ENCODE measurements at places on chromosomes 7 and 10.
A peak's percentile ranks its signal among the peaks of the same experiment; 100 is the strongest.

- no peak for DNase-seq
Observed at GRCh38 chr10:132921086-132921485, 21.3 kb downstream of the CFAP46 start.

- peak; percentile 19 for DNase-seq
Observed at GRCh38 chr10:12635127-12635541, 285.8 kb downstream of the CAMK1D start.

DNA sequence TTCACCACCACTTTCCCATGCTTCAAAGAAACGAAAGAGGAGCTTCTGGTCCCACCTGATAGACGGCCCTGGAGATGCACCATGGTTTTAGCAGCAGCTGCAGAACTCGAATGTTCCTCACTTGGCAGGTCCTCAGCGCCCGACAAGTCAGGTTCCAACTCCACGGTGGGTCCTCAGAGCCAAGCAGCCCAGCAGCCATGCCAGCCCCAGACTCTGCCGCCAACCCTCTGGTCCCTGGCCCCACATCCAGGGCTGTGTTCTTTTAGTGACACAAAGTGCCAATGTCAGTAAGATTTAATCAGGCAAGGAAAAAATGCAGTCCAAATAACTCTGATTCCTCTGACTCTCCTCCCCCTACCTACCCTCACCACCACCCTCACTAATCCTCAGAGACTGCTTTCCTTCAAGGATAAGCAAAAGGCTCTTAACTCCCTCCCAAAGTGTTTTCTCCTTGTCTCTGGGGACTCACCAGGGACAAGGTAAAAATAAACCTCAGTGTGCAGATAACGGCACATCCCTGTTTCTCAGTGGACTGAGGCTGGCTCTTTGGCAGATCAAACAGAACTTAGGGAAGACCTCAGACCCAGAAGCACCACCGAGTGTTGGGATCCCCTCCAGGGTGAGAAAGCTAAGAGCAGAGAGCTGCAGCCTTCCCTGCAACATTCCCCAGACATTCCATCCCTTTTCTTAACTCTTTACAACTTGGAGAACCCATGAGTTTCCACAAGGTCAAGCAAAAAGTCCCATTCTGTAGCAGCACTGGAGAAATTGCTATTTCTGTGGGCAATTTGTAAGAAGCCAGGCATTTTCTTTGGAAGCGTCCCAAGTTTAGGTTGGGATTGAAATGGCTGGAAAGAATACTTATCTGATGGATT, 358.9 kb downstream of the FRMD4A start:
- no peak for DNase-seq

GRCh38 chr7:21965291-21965690, 19.6 kb upstream of the CDCA7L start:
- DNase-seq, result no peak

GRCh38 chr7:135685306-135686084, 23.2 kb downstream of the STMP1 start:
- no peak for DNase-seq

DNA sequence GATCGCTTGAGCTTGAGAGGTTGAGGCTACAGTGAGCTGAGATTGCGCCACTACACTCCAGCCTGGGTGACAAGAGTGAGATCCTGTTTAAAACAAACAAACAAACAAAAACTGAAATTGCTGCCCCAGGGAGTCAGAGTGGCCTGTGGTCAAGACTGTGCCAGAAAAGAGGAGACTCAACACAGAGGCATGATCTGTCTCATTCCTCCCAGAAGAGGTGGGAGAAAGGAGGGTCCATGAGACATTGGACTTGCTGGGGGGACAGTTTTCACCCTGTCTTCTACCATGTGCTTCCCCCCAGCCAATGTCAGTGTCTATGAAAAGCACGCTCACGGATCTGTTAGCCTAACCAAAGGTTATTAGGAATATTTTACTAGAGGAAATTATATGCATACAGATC, 3.2 kb downstream of the ZNF853 start:
- DNase-seq, result no peak

DNA sequence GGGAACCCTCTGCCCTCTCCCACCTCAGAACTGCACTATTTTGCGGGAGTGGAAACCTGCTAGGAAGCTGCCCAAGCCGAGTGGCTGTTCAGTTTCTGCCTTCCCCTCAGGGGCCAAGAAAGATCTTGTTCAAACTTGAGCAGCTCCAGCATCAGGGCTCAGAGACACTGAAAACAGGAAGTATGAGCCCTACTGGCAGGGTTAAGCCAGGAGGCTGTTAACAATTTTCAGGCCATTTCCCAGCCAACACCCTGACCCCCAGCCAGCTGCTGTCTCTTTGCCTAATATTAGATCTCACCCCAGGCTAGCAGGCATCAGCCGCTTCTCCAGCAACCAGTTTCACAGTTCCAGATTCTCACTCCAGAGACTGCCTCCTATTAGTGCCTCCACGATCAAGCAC, 9.2 kb downstream of the PLAU start:
- no peak for DNase-seq

DNA sequence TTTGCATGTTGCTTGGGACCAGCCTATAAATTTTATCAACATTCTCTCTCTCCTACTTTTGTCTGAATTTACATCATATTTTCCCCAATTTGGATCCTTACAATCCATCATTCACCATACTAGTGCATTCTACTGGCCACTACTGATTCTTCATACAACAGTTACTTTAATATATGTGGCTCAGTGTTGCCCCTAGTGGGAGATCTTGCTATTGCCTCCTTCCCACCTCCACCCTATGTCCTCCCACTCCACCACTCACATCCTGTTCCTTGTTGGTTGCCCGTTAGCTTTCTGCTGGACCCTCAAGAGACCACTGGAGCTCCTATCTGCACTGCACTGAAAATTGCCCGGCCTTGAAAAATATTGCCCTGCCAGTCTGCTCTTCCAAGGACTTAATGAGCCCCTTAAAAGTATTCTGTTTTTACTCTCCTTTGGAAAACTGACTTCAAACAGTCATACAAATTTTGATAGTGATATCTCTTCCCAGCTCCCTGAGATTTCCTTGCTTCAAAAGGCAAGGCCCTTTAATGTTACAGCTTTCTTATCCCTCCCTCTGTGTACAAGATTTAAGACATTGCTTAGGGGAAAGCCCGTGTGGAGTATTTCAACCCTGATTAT, 243.2 kb upstream of the TMEM229A start:
- no peak for DNase-seq

- no peak for DNase-seq
Observed at GRCh38 chr10:88946965-88947590, 5.5 kb downstream of the ACTA2 start.

DNA sequence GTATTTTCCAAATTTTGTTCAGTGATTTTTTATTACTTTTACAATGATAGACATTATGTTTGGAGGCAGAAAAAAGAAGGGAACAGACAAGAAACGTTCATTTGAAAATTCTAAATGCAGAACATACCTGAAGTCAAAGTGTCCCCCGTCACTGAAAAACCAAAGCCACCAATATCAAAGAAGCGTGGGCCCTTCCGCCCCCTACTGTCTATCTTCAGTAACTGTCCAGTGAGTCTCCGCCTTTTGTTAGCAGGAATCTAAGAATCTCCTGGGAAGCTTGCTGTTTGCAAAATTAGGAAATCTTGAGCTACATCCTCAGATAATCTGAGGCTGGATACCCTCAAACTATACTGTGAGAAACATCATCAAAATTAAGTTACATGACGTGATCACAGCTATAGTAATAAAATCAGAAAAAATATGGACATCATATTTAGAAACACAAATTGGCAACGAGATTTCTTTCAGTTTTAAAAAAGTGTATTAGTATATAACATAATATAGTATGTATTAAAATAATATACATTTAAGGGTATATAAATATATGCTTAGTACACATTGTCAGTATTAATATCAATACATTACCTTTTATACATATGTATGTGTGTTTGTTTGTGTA, 169.3 kb upstream of the AKR1E2 start:
- DNase-seq, result peak; percentile 67

DNA sequence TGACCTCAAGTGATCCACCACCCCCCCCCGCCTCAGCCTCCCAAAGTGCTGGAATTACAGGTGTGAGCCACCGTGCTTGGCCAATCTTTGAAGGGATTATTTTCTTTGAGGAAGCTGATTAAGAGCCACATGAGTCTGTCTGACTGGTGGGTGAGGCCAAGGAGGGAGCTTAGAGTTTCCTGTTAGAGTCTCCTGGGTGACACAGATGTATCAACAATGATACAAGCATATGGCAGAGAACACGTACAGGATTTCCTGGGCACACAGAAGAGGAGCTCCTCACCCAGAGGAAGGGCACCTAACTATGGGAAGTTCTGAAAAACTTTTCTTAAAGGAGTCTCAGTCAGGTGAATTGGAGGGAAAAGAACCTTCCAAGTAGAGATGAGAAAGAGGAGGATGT, 69.4 kb downstream of the GOLGA7B start:
- DNase-seq, result peak; percentile 1

DNA sequence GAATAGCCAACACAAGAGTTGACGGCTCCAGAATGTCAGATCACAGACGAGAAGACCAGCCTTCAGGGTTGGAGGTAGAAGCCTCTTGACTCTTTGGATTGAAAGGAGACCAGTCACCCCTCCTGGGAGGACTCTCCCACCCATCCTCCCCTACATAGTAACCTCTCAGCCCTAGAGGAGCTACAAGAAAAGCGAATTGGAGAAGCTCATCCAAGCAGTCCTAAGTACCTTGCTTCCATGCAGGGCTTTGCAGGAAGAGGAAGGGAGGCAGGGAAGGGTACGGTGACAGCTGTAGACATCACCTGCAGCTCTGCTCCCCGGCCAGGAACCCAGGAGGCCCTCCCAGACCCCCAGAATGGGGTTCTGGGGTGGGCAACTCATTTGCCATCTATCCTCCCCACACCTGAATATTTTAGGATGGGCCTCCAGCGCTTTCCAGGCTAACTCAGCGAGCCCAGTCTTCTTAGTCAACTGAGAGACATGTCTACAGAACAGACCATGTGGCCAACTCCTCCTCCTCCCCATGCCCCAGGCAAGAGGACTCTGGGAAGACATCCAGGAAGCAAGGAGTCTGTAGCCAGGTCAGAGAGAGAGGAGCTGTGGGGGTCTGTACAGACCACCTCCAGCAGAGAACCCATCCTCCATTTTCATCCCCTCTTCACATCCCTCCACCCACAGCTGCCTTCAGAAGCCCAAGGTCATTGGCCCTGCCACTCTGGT, 55.6 kb upstream of the LBX1 start:
- no peak for DNase-seq

DNA sequence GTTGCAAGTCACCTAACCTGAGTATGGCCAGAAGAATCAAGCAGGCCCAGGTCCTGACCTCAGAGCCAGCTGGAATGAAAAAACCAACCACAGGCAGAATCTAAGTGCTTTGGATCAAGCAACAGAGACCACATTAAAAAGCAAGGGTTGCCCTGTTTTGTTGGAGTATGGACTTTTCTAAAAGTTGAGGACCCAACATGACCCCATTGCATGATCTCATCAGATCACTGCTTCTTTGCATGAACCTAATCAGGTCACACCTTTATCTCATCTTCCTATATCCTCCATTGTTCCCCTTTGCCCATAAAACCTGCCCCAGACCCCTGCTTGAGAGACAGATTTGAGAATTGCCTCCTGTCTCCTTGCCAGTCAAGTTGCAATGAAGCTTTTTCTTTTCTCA, 11.6 kb upstream of the SNX10 start:
- DNase-seq, result no peak

DNA sequence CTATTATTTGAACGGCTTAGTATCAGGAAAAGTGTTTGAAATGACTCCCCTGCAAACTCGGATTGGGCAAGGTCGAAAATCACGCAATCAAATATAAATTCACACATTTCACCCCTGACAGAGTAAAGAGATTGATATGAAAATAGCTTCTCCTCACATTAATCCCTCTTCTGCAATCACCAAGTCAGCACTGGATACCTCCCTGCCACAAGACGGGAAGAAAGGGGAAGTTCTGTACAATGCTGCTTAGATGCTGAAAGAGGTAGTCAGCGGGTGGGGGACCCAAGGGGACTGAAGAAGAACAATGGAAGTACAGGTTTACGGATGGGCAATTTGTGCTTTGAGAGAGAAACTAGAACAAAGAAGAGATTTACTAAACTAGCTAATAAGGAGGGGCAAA, 72.0 kb upstream of the ANK3 start:
- DNase-seq, result no peak

DNA sequence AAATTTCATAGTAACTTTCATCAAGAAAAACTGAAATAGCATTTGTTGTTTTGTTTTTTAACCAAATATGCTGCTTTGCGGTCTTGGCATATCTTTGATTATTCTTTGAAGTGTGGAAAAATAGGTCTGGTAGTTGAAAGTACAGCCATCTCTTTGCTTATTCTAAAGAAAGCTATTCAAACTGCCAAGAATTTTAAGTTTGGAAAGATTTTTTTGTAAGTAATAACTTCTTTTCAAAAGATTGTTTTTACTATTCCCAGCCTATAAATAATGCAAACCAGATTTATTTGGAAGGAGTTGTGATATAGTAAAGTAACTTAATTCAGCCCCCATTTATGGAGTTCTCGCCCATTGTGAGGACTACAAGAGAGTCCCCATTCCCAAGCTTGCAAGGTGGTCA, 87.0 kb downstream of the ADD3 start:
- DNase-seq, result no peak

- no peak for DNase-seq
Observed at GRCh38 chr10:87705339-87705738, 45.7 kb downstream of the PAPSS2 start.

DNA sequence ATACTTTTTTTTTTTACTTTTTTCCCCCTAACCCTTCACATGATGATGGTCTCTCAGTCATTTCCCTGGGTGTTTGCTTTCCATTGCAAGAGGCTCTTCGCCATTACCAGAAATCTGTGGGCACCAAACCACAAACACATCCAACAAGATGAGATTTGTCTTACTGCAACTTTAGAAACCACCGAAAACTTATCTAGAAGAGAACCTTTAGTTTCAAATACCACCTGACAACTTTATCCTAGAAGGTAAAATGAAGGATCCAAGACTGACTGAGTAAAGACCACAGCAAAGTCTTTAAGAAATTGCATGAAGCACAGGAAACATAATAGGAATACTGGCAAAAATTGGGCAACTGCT, 363.3 kb upstream of the MBL2 start:
- no peak for DNase-seq

DNA sequence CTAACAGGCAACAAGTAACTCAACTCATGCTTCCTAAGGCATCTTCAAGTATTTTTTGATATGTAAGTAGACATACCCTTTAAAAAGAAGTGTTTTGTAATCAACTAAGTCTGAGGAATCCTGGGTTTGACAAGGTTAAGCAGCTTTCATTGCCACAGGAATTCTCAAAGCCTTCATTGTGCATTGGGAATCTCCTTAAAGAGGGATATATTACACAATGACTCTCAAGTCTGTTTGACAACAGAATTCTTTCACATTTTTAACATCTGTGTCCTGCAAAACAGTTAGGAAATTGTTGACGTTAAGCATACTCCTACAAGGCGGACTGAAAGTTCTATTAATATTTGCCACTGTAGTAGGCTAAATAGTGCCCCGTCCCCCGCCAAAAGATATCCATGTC, 71.4 kb downstream of the SGMS1 start:
- no peak for DNase-seq

DNA sequence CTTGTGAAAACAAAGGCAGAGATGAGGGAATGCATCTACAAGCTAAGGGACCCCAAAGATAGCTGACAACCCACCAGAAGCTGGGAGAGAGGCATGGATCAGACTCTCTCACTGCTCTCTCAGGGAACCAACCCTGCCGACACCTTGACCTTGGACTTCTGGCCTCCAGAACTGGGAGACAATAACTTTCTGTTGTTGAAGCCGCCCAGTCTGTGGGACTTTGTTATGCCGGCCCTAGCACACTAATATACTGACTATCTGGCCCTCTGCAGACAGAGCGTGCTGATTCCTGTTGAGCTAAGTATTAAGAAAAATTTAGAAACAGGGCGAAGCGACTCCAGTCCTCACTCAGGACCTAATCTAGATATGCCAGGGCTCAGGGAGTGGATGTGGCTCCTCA, 144.3 kb upstream of the TCF7L2 start:
- no peak for DNase-seq

Data from CD4-positive, alpha-beta T cell treated with Interleukin-12 subunit alpha and Interleukin-12 subunit beta, for 1 hour (primary cell).